ENCODE measurements at places on chromosomes 5 and 9. TPM values are rescaled to one million over a fixed set of nuclear protein-coding genes. Genes with fewer than 3 reads are reported as not detected.

Gene RGMB
- total RNA-seq = 0.94 TPM

Gene PCDHB11
- total RNA-seq = not detected

Gene MEGF10
- not detected for total RNA-seq

Gene DMAC1
- total RNA-seq = 28.7 TPM

Gene BNC2
- total RNA-seq = not detected

Gene TRIM14
- 18.3 TPM for total RNA-seq

Gene CDX1
- total RNA-seq = not detected

Gene GGTA1
- total RNA-seq = not detected

Gene SPARC
- total RNA-seq = 0.54 TPM

Gene SLCO4C1
- total RNA-seq = not detected

Gene TNFSF15
- 32.5 TPM for total RNA-seq

Gene GDA
- not detected for total RNA-seq

Gene SLC6A18
- total RNA-seq = not detected

Gene FGF1
- total RNA-seq = not detected

DNA sequence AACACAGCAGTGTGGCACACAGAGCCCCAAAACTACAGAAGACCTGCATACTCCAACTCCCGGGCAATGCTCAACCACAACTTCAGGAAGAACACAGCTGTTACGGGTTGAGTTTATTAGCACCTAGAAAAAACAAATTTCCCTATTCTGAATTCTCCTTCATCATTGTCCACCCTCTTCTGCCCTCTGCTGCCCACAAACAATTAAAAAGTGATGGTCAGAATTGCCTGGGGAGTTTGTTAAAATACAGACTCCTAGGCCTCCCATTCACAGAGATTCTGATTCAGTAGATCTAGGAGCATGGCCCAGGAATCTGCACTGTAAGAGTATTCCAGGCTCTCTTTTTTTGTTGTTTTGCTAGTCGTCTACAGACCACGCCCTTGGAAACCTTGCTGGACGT, 310.6 kb downstream of the NDUFS4 start:
- no peak for DNase-seq

GRCh38 chr5:32173267-32174010, 680 bp downstream of the GOLPH3 start:
- DNase-seq = peak; percentile 81

- no peak for DNase-seq
Observed at GRCh38 chr5:102782217-102782872, 27.2 kb downstream of the PAM start.

- no peak for DNase-seq
Observed at GRCh38 chr9:95305770-95306492, 11.6 kb downstream of the FANCC start.

DNA sequence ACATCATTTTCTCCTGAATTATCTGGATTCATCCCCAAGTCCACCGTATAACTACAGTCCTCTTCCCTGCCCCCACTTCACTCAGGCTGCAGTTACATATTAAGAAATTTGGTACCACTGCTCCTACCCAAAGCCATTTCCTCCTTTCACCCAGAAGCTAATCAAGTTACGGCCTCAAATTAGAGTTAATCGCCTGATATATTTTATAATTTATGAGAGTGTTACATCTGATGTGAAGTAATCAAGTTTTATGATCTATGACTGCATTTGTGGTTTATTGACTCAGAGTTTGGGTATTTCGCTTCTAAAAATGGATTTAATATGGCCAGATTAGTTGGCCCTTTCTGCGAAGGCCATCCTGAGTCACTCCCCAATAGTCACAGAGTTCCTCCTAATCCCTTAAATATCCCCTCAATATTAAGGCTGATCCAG, 223.6 kb upstream of the KIF2A start:
- DNase-seq = no peak

DNA sequence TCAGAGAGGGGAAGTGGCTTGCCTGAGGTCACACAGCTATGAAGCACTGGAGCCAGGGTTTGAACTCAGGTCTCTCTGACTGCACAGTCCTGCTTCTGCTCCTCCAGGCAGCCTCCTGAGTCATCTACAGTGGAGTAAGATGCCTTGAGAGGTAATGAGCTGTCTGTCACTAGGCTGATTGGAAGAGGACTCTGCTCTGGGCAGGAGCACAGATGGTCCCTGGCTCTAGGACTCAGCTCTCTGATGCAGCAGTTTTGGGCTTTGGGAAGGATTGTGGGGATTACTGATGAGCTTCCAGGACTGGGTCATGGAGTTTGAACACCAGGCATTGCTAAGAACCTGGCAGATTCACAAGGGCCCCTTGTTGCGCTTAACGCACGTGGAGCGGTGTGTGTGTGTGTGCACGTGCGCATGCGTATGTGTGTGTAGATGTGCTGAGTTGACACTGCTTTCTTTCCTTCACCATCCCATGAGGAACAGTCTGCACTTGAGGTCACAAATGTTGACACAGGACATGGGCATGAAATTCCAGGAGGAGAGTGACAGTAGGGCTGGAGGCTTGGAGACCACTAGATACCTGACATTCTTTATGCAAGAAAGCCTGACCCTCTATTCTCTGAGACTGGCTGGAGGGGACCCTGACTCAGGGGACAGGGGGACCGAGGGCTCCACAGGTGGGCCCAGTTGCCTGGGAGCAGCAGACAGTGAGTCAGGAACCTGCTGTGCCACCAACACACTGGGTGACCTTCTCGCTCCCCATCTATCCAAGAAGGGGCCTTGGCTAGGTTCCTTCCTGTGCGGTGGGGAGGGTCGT, 170.5 kb downstream of the RGS3 start:
- no peak for DNase-seq

DNA sequence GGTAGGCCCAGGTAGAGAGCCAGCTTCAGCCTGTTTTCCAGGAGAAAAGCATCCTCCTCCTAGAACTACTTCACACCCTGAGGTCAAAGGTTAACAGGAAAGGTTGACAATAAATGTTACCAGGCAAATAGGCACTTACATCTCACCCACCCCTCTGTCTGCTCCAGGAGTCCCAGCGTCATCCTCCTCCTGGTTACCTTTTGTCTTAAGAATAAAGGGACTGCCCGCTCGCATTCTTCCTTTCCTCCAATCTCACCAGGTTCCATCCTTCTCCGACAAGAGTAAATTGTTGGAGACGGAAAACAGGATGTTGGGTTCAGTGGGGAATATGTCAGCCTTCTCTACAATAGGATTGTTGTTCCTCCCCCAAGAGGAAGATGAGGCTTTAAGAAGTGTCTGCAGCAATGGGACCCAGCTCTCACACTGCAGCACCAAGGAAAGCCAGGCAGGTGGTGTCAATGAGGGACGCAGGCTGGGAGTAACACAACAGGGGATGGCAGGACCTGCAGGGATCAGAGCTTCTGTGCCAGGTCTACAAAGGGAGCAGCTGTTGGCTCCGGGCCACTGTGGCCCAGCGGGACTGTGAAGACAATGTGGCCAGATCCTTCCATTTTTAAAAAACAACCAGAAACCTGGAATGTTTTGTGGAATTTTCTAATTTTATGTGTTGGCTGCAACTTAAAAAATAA, 29.0 kb downstream of the FAT2 start:
- DNase-seq = no peak

GRCh38 chr9:132006677-132007370, 72.8 kb downstream of the MED27 start:
- DNase-seq = no peak

- DNase-seq = no peak
Observed at GRCh38 chr5:140251527-140251973, 51.4 kb downstream of the PFDN1 start.

GRCh38 chr5:132203916-132204315, 23.7 kb downstream of the P4HA2 start:
- DNase-seq = no peak

DNA sequence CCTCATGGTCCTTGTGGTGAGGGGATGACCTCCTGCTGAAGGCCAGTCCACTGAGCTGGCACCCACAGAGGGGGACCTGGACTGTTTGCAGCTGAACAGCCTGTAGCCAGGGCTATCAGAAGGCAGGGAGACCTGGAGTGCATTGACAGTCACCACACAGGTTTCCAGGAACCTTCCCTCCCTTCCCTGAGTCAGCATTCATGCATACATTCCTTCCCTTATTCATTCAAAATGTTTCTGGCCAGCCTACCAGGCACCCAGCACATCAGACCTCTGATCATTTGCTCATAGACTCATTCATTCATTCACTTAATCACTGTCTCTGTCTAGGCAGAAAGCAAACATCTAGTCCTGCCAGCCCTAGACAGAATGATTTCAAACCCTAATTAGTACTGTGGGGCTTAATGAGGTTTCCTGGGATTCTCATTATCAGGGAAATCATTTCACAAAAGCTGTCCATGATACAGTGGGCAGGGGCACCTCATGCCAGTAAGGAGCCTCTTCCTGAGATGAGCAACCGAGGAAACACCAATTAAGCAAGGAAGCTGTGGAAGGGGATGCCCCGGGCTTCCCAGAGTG, 110.1 kb upstream of the PPP1R26 start:
- no peak for DNase-seq

- DNase-seq = no peak
Observed at GRCh38 chr5:10949856-10950630, 189.0 kb upstream of the DAP start.

- no peak for DNase-seq
Observed at GRCh38 chr9:95731876-95732275, 143.6 kb upstream of the ERCC6L2 start.

DNA sequence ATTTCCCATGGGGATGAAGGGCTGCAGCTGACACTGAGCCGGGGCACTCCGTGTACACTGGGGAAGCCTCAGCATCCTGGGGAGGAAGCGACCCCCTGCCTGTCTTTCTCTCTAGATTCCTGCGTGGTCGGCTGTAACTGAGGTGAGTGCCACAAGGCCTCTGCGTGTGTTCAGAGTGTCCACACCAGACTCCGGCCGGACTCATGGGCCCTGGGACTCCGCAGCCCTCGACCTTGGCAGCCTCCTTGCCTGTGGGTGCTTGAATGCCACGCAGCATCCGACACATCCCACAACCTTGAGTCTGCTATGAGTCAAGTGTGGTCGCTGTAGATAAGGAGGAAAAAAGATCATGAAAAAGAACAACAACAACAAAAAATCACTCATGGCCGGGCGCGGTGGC, 23.4 kb downstream of the PAEP start:
- DNase-seq = no peak

DNA sequence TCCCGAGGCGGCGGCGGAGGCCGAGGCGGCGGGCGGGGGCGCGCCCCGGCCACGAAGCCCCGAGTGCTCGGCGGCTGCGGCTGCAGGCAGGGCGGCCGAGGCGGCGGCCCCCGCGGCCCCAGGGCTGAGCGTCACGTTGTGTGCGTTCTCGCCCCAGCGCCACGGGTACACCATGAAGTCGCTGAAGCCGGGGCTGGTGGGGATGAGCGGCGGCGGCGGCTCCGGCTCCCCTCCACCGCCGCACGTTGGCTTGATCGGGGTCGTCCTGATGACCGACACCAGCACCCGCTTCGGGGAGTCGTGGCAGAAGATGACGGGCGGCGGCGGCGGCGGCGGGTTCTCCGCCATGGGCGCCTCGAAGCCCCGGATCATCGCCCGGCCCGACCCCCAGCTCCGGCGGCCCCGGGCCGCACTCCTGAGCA, 498 bp downstream of the ZNF367 start:
- no peak for DNase-seq

- DNase-seq = no peak
Observed at GRCh38 chr5:138160706-138161105, 17.7 kb downstream of the BRD8 start.

- DNase-seq = no peak
Observed at GRCh38 chr9:71571186-71571585, 197.1 kb downstream of the CEMIP2 start.

GRCh38 chr5:66516550-66516949, 79.6 kb upstream of the MAST4 start:
- DNase-seq = no peak

- DNase-seq = no peak
Observed at GRCh38 chr9:95880021-95880690, 4.7 kb downstream of the ERCC6L2 start.

DNA sequence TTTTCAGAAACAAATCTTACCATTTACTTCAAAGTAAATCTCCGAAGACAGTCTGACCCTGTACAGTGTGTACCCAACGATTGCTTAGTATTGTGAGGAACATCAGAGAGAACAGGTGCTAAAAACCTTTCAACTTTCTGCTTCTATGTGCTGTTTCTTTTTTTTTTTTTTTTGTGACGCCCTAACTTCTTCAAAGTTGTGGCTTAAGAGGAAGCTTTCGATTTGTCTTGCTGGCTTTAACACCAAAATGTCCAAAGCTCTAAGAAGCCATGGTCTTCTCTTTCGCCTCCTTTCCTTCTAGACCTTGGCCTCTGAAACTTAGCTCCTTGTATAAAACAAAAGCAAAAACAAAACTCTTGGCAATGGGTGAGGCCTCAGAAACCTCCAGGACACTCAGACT, 1.2 kb downstream of the TNFSF8 start:
- peak; percentile 76 for DNase-seq

DNA sequence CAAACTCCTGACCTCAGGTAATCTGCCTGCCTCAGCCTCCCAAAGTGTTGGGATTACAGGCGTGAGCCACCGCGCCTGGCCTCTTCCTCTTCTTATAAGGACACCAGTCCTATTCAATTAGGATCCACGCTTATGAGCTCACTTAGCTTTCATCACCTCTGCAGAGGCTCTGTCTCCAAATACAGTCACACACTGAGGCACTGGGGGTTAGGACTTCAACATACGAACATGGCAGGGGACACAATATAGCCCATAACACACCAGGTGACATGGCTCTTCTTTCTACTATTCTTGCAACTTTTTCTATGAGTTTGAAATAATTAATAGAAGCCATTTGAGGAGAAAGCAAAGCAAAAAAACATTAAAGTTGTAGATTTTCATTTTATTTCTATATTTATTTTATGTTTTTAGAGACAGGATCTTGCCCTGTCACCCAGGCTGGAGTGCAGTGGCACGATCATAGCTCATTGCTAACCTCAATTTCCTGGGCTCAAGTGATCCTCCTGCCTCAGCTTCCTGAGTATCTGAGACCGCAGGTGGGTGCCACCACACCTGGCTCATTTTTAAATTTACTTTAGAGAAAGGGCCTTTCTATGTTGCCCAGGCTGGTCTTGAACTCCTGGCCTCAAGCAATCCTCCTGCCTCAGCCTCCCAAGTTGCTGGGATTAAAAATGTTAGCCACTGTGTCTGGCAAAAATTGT, 6.0 kb upstream of the PRRT1B start:
- DNase-seq = no peak

DNA sequence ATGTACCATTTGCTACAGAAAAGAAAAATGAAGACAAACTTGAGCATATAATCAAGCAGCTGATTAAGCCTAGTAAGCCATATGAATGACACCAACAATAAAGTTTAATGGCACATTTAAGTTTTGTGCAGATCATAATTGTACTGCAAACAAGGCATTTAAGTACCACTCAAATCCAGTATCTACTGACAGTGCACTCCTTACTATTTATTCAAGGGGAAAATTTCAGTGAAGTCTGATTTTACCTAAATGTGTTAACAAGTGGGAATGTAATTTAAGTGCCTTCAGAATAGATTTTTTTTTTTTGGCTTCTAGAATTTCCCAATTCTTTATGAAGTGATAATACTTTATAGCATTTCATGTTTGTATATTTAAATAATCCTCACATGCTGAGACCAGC, 341.0 kb upstream of the POU5F2 start:
- DNase-seq = no peak

DNA sequence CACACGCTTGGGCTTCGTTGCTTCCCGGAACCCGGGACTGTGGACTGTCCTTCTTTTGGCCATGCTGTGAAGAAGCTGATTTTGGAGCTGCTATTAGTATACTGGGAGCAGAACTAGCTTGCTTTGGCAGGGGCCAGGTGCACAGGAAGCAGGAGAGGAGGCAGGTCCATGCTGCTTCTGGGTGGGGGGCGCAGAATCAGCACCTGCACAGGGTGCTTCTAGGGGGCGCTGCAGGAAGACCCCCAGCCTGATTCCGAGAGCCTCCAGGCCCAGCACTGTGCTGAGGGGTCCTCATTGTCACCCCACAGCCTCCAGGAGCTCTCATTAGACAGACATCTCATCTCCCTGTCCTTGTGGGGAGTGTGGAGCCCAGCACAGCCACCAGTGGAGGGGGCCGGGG, 252.6 kb upstream of the IRX4 start:
- no peak for DNase-seq
